Endothelial cell (in vitro differentiated cells): ENCODE measurements at places on chromosomes 12 and 14.

- DNase-seq = no peak
These were observed 226.1 kb downstream of the ACSS3 start for GRCh38 chr12:81303935-81304334.

GRCh38 chr12:70571705-70572268 is 65.4 kb downstream of the PTPRB start:
- no peak for DNase-seq

GRCh38 chr14:77707355-77707723 is 484 bp downstream of the ALKBH1 start:
- peak; percentile 4 for DNase-seq

DNA sequence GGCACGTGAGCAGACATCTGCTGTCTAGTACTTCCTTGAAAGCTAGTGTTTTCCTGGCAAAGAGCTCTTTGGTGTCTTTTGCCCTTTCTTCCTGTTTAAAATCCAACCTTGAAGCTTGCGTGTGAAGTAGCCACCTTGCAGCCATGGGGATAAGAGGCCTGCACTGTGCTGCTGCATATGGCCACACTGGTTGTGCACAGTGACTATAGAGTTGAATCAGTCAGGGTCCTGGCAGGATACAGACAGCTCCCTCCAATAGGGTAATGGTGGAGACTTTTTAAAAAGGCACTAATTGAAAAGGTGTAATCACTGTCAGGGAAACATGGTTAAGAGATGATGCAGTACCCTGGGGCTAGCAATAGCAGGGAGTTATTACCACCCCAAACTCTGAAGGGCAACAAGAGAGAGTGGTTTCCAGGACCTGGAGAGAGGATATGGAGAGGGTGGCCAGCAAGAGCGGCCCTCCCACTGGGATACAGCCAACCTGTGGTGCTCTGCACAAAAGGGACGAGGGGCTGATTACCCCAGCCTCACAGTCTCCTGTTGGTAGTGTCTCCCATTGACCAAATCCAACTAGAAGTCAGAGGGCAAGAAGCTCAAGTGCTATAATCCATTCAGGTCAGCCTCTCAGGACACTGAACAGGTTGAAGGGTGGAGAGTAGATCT is 4.8 kb upstream of the GLT8D2 start:
- DNase-seq = no peak

GRCh38 chr14:100587086-100587762 is at the start of gene BEGAIN:
Gene BEGAIN (minus strand): TSS chr14:100587417. CDS start chr14:100587290, 127 bp downstream.
- DNase-seq = no peak

DNA sequence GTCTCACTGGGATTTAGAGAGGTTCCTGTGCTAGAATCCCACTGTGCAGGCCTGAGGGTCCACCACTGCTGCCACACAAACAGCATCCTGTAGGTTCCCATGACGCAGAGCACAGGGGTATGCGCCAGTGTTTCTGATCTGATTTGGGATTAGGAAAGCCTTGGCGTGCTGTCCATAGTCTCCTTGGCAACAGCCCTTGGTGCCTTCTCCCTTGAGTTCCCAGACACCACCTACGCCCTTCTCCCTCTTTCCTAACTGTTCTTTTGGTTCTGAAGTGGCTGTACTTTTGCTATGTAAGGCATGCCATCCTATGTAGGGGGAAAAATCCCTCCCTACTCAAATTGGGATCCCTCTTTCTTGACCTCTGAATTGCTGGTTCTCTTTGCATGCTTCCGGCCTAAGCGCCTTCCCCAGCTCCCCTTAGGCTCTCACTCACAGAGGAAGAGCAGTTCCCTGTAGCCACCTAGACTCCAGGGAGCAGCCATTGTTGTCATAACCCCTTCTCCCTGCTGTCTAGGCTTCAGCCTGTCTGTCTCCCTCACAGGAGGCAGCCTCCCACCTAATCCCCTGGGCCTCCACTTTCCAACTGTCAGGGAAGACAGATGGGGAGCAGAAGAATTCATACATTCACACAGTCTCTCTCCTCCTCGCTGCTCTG is 14.8 kb upstream of the RIC8B start:
- DNase-seq = no peak

DNA sequence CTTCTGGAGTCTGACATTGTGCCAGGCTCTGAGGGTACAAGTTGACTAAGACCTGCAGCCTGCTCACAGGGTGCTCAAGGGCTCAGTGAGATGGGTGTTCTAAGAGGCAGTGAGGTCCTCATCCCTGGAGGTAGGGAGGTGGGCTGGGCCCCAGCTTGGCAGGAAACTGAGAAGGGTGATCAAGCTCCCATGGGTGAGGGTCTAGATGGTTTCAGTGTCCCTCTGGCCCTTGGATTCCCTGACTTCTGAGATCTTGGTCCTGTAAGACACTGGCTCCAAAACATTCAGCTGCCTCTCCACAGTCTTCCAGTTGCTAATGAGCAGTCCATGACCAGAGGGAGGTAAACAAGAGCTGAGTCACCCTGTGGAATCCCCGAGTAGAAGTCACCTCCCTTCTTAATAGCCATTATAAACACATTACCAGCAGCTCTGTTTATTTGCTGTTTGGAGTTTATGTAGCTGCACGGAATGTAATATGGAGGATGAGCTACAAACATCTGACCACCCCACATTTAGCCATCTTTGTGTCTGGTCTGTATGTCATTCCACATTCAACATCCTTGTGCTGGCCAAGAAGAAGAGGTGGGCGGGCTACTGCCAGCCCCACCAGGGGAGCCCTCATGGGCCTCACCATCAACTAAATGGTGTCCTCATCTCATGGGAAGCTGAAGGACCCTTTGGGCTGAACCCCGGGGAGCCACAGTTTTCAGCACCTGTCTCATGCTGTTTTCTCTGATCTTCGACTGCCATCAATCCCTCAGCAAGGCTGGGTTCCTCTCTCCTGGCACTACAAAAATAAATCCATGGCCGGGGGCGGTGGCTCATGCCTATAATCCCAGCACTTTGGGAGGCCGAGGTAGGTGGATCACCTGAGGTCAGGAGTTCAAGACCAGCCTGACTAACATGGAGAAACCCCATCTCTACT is 37.2 kb upstream of the BDKRB2 start:
- no peak for DNase-seq

DNA sequence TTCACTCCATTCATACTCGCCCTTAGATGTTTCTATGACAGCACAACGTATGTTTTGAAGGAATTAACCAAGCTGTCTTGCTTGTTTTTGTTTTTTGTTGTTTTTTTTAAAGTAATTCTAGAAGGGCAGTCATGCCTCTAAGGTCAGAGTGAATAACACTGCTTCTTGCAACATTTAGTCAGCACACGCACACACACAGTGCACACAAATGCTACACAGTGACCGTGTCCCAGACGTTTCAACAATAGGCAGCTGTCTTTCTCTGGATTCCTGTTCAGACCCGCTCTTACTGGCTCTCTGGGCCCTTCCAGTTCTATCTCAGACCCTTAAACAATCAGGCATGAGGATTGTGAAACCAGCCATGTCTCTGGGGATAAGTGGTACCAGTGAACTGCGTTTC is 351.0 kb upstream of the FKBP4 start:
- DNase-seq = no peak

DNA sequence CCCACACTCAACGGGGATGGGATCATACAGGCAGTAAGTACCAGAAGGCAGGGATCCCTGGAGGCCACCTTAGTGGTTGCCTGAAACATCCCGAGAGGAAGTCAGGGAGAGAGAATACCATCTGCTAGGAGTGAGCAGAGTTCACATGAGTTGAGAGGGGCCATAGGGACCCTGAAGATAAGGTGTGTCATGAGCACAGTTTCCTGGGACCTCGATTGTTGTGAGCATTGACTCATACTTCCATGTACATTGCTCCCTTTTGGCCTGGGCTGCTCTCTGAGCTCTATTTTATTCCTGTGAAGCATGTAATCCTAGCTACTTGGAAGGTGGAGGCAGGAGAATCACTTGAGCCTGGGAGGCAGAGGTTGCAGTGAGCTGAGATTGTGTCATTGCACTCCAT is 120.5 kb downstream of the TBC1D30 start:
- DNase-seq = no peak

- DNase-seq = no peak
These were observed 66.3 kb downstream of the VRK1 start for GRCh38 chr14:96863327-96863985.

DNA sequence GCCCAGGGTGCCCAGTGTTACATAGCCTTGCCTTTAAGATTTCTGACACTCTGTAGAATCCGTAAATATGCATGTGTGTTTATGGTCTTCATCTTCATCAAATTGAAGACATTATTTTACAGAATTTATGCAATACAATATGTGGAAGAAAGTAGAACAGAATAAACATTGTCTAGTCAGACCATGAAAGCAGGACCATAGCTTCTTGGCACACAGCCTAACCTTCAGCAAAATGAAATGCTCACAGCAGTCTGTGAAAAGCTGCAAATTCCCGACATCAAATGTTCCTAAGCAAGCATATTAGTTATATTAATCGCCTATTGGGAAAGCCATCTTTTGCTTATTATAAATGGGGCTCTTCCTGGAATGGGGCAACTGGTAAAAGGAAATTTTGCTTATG is 111.3 kb upstream of the GARIN2 start:
- no peak for DNase-seq

- no peak for DNase-seq
These were observed 770 bp downstream of the ABHD4 start for GRCh38 chr14:22598896-22599244.

GRCh38 chr12:20040831-20041230 is 327.5 kb upstream of the PDE3A start:
- DNase-seq = no peak

DNA sequence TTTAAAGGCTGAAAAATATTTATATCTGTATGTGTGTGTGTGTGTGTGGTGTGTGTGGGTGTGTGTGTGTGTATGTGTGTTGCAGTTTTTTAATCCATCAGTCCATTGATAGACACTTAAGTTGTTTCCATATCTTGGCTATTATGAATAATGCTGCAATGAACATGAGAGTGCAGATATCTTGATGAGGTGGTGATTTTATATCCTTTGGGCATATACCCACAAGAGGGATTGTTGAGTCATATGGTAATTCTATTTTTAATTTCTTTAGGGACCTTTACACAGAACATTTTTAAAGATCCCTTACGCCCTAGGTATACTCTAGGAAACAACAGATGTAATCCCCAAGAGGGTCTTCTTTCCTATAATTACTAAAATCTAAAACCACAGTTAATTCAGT is 154.5 kb upstream of the CLEC14A start:
- no peak for DNase-seq

- DNase-seq = no peak
These were observed 166.4 kb downstream of the SLC15A4 start for GRCh38 chr12:128657378-128657777.

- no peak for DNase-seq
These were observed 65.7 kb downstream of the STAB2 start for GRCh38 chr12:103652808-103653207.

DNA sequence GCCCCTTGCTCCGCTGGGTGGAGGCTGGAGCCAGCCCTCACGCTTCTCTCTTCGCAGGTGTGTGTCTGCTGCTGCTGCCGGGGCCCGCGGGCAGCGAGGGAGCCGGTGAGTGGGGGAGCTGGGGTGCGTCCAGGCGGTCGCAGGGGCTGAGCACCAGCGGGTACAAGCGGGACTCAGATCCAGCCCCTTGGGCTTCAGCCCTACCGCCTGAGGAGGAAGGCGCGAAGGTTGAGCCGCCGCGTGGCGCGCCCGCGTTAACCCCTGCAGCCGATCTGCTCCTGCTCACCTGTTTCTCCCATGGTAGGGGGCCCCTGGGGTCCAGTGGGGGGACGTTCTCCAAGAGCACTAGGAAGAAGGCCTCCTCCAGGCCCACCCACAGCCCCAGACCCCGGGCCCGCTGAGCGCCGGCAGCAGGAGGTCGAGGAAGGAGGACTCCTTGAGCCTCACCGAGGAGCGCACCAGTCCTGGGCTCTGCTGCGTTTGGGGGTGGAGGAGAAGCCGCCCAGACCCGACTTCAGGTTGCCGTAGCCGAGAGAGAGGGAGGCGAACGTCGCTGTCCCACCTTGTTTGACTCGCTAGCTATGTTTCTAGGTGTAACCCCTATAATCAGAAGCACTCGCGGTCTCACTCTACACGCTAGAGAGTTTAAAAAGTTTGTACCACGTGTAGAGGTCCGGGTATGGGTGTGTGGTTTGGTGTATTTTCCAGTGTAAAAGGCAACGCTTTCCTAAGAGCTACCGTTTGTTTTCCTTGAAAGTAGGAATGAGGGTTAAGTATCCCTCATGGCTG is 834 bp downstream of the COCH start:
- peak; percentile 21 for DNase-seq

GRCh38 chr12:129871991-129872972 is 31.5 kb downstream of the TMEM132D start:
- DNase-seq = no peak

DNA sequence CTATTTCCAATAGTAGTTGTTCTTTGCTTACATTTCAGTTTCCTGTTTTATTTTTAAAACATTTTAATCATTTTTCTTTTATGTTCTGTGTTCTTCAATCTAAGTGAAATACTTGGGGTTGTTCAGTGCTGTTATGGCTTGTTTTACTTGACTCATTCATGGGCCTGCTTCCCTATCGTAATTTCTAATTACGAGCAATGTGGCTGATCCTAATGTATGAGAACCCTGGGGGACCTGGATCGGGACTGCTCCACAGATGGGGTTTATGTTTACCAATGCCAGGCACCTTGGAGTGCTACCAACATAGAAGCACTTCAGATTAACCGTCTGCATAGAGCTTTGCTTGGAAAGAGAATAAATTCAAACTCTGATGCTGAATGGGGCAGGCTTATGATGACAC is 29.8 kb downstream of the TECPR2 start:
- DNase-seq = no peak

- no peak for DNase-seq
These were observed 232.9 kb downstream of the CHST11 start for GRCh38 chr12:104689635-104690034.

DNA sequence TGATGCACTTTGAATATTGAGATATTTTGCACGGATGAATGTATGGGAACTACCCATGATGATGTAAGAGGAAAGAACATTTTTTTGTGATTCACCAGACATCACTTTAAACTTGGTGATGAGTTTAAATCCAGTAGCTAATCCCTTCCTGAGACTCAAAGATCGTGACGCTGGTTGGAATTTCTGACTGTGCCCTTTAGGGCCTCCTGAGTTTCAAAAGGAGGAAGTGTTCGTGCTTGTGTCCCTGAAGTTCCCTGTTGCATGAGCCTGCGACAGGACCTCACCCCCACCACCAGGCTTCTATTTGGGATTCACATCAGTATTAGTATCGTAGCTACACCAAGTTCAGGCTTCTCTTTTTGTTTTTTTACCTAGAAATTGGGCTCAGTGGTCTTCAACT is 18.6 kb upstream of the RIN3 start:
- no peak for DNase-seq
